ENCODE measurements at places on chromosomes 2 and 18. TPM values are rescaled to one million over a fixed set of nuclear protein-coding genes. Genes with fewer than 3 reads are reported as not detected.

The FBLN7 gene
- polyA plus RNA-seq = 0.95 TPM

The UGT1A10 gene
- polyA plus RNA-seq = not detected

The UBE2E3 gene
- 35.4 TPM for polyA plus RNA-seq

The EVX2 gene
- not detected for polyA plus RNA-seq

The TNFRSF11A gene
- polyA plus RNA-seq = 1.4 TPM

The MROH2A gene
- 0.13 TPM for polyA plus RNA-seq

The PKDCC gene
- 90.4 TPM for polyA plus RNA-seq

The SULT1C2 gene
- 0.10 TPM for polyA plus RNA-seq

The RTP5 gene
- polyA plus RNA-seq = not detected

The SMCHD1 gene
- polyA plus RNA-seq = 5.3 TPM

The KLHL29 gene
- 10.9 TPM for polyA plus RNA-seq

The COA5 gene
- polyA plus RNA-seq = 76.0 TPM

The MRPL30 gene
- 17.4 TPM for polyA plus RNA-seq

The IKZF2 gene
- polyA plus RNA-seq = 0.44 TPM

The ANKRD39 gene
- 25.5 TPM for polyA plus RNA-seq

All from adrenal gland (tissue), 19 donors.